ENCODE measurements at places on chromosomes 13 and 19.

- DNase-seq = no peak
These were observed 365.6 kb upstream of the SLC10A2 start for GRCh38 chr13:103431856-103432255.

GRCh38 chr19:30739394-30739793, 367.2 kb downstream of the ZNF536 start:
- no peak for DNase-seq

GRCh38 chr13:73329355-73329754, 270.6 kb downstream of the KLF5 start:
- no peak for DNase-seq

- no peak for DNase-seq
These were observed 3.6 kb upstream of the HAMP start for GRCh38 chr19:35278578-35279284.

- DNase-seq = no peak
These were observed 5.0 kb upstream of the EID2 start for GRCh38 chr19:39544911-39545310.

- no peak for DNase-seq
These were observed 113.0 kb downstream of the MRPL57 start for GRCh38 chr13:21289475-21289874.

- no peak for DNase-seq
These were observed 6.5 kb downstream of the HIF3A start for GRCh38 chr19:46303322-46303690.

Measured in AG09309 (cell line).